Stimulated activated naive B cell treated with anti-CD40 and anti-IgM and Interleukin-4, amounts not matched to agents 10 μg/mL and 1 μg/mL and 100 μg/mL, for 72 hours (primary cell): ENCODE measurements at places on chromosomes 2 and 18.
A peak's percentile ranks its signal among the peaks of the same experiment; 100 is the strongest.

DNA sequence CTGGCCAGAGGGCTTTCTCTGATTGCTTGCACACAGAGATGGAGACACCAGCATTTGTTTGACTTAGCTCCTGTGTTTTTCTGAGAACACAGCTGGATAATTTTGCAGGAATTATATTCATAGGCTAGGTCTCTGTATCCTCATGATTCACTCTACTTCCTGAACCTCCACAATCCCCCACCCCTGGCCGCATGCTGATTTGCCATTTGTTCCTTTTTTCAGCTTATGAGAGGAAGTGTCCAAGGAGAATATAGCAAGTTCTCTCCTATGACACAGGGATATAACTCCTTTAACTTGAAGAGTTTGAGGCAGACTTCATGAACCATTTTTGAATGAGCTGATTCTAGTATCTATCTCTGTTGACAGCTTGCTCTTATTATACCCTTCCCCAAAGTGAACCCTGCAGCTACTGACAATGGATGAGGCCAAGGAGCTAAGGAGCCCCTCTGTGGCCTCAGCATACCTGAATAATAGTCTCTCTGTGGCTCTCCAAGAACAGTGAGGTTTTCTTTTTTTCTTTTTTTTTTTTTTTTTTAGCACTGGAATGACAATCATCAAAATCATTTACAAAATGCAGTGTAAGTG lies 15.4 kb downstream of the CAVIN2 start:
- no peak for DNase-seq

DNA sequence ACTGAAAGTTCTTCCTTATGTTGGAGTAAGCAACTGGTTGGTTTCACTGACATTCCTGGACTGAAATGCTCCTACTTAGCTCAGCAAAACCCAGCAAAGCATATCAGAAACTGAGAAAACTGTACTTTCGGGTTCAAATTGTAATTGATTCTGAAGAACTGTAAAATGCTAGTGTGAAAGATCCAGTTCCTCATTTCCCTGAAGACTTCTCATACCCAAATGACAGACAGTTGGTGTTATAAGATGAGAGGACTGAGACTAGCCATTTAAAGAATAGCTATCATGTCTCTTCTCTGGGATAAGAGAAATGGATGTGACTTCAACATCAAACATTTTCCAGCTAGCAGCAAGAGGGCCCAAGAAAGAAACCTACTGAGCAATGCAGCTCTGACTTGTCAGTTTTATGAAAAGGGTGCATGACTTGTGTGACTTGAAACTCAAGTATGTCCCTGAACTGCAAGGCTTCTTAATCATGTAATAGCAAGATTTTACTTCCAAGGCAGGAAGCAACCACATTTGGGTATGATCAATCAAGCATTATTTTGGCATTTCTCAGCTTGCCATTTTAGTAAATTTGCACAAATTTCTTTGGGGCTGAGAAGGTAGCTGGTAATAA lies 420.3 kb upstream of the MMADHC start:
- DNase-seq, result no peak

DNA sequence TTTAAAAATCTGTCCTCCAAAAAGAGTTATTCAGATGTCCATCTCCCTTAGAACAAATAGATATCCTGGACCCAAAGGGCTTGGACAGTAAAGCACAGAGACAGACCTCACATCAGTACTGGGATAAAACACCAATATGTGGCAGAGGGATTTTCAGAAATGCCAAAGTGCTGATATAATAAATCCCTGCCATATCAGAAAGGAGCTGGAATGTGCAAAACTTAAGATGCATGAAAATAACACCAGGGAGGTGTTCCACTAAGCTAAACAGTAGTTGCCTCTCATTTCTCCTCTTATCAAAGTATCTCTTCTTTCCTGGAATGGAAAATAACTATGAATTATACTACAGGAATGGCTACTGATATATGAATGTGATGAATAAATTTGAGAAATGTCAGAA lies 13.2 kb downstream of the USP40 start:
- DNase-seq, result no peak

DNA sequence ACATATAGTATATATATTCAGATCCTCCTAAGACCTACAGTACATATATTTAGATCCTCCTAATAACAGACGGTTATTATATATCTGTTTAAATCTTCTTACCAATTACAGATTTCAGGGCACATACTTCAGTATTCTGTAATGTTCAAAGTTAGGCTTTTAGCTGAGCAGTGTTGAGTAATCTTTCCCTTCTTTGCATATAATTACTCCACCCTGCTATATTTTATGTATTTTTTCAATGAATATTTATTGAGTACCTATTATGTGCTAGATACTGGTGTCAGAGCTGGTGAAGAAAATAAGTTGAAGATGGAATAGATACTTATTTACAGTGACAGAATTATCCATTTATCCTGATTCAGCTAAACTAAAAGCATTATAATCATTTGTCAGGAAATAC lies 84.9 kb downstream of the NEB start:
- DNase-seq, result no peak

DNA sequence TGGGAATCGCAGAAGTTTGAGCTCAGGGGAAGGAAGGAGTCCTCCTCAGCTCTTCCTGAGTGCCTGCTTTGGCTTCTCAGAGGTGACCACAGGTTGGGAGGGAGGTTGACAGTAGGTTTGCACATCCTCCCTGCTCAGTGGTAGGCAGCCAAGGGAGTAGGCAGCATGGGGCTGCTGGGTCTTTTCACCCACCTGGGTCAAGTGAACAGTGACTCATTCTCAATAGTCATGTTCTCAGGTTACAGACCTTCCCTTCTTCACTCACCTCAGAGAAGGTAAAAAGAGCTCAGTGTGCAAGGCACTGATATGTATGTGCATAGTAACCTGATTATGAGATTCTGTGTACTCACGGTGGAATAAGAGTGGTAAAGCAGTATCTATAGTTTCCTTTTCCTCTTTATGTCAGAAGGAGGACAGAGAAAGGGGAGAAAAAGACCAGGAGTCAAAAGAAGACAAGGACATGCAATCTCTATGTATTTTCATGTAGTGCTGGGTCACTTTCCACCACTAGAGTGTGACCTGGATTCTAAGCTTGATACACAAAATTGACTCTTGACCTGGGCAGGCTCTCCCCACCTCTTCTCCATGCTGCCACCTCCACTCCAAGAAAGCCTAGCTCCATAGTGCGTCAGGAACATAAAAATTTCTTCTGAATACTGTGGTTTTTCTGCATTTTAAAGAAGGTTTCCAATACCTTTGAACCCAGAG lies 36.5 kb upstream of the ASNSD1 start:
- no peak for DNase-seq

DNA sequence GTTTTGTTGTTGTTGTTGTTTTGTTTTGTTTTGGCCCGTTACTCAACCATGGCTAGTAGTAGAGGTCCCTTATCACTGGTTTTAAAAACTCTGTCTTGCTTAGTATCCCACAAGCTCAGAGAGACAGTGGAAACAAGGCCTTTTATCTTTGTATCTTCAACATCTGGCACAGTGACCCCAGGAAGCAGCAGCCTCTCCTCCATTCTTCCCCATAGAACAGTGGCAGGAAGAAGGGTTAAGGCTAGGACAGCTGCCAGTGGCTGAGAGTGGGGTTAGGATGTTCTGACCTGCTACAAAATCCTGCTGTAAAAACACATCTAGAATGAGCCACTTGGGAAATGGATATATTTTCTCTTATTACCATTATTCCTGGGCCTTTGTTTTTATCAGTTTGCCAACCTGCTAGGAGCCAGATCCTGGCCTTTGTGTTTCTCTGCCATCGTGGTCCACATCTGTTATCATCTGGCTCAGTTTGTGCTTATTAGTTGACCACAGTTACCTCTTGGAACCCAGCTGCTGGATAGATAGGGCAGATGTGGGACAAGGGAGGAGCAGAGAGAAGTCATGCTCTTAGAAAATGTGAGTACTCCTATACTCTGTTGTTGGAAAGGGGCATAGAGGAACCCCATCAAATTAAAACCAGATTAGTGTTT lies 246.8 kb downstream of the AGPS start:
- no peak for DNase-seq

GRCh38 chr2:130728007-130728454 lies 839 bp upstream of the GPR148 start:
- DNase-seq, result no peak

DNA sequence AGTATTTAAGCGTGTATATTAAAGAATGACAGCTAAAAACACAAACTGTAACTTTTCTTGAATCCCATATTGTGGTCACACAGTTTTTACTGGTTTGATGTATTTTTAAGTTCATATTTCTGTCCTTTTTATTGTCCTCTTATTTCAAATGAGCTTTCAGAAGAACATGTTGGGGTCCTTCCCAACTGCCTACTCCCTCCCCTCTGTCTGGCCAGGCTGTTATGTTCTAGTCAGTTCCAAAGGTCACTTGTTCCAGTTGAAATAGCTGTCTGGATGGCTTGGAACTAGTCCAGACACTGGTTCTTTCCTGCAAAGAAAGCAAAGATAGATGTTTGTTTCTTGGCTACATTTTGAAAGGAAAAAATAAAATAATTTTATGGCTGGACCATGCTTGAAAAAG lies 306.9 kb downstream of the GULP1 start:
- DNase-seq, result no peak

DNA sequence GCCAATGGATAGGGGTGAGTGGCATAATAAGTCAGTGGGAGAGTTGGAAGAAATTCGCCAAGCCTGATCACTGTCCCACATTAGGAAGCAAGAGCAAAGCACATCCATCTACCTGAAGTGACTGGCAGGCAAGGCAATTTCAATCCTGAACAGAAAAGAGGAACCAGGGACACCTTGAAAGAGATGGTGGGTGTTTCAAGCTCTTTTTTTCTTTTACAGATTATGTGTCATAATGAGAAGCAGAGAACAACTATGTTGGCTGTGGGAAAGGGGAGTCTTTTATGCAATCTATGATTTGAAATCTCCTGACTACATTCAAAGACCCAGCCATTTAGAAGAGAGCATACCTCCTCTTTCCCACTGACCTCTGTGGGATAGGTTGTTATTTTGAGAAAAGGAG lies 63.5 kb downstream of the TGIF1 start:
- no peak for DNase-seq

- DNase-seq, result no peak
Observed at GRCh38 chr2:2703762-2704427, 372.8 kb upstream of the MYT1L start.

DNA sequence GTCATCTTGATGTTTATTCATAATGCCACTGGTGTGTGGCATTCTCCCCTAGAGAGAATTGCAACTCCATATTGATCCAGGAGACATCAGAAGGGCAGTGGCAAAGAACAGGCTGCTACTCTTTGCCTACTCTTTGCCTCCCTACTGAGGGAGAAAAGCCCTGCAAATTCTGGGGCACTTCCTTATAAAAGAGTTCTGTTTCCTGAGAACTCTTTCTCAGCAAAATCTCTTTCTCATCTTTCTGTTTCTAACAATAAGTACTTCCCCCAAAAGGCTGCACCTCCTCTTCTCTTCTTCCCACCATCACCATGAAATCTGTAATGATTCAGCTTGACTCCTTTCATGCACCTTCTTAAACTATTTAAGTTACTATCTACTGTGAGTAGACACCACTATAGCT lies 270.3 kb downstream of the MREG start:
- no peak for DNase-seq

DNA sequence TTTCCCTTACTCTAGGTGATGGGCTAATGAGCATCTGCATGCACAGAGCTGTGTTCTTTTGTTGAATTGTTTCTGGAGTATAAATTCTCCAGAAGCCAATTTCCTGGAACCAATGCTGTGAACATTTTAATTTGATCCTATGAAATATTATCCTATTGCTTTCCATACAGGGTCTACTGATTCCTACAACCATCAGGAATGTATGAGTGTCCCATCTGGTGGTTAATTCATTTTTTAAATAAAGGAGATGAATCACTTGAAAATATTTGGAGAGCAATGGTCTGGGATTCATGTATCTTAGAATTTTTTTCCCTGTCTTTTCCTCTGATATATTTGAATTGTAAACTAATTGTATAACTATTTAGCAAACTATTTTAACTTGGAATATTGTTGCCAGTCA lies 14.0 kb downstream of the KIF5C start:
- no peak for DNase-seq

- no peak for DNase-seq
Observed at GRCh38 chr2:38187541-38188011, 111.6 kb upstream of the CYP1B1 start.

GRCh38 chr2:176087330-176088047 lies 3.7 kb upstream of the EVX2 start:
- DNase-seq, result no peak

- DNase-seq, result no peak
Observed at GRCh38 chr2:172305066-172305465, 122.3 kb upstream of the ITGA6 start.

GRCh38 chr18:3012136-3013023 lies 564 bp downstream of the LPIN2 start:
- DNase-seq, result no peak

DNA sequence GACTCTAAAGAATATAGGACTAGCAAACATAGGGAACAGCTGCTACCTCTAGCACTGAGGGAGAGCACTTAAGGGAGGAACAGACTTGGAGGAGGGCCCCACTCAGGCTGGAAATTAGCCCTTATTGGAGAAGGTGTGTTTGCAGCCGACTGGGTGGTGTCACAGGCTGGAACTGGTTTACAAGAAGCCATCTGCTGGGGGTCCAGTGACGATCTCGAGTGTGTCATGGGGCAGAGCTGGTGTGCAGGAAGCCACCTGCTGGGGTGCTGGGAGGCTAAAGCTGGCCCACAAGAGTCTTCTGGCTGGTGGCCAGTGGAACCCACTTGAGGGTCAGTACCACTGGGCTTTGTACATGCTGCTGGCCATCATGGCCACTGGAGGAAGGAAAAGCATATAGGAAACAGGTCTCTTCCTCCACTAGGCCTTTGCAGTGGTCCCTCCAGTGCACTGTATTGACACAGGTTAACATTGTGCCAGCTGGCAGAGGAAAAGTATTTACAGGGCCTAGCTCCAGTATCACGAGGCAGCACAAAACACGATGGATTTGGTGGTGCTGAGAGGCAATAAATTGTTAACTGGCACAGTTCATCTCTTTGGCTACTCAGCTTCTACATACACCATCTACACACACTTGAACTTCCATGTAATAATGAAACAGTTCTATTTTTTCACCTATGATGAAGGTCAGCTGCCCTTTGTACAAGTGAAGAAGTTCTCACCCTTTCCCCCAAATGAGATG lies 43.6 kb downstream of the MAP3K20 start:
- DNase-seq, result peak; percentile 1

DNA sequence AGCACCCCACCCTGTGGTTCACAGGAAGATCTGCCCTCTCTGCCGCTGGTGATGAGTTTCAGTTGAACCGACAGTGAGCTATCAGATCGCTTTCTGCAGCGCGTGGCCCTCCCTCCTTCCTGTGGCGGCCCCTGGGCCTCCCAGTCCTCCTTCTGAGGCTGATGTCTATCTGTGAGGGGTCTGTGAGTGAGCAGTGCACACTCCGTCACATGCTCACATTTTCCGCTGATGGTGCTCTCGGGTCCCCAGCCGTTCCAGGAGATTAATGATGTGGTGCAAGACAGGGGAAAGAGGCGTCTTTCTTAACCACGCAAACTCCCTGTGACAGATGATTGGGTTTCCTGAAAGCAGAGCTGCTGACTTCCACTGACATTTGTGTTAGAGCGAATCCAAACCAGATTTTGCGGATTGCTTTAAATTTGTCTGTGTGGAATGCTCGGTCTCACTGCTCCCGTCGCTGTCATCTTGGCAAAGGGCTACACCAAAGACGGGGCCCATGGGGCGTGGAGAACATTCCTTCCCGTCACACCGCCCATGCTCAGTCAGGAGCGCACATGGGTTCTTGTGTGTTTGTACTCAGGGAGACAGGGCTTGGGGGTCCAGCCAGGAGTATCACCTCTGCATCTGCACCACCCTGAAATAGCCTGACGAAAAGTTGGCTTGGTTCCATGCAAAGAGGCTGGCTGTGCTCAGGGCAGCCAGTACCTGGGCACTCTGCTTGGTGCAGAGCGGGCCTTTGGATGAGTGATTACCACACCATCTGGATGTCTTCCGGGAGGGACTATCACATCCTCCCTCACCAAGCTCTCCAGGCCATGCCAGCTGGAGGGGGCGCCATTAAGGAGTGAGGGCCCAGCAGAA lies 154.7 kb upstream of the HS6ST1 start:
- peak; percentile 76 for DNase-seq
